PC-9 (cell line): ENCODE measurements at places on chromosomes 13 and 19. TPM values are rescaled to one million over a fixed set of nuclear protein-coding genes. Genes with fewer than 3 reads are reported as not detected.
A peak's percentile ranks its signal among the peaks of the same experiment; 100 is the strongest.

The PSG3 gene
- total RNA-seq, result not detected in 2 replicates

GRCh38 chr19:32692727-32693061 lies 1.1 kb downstream of the NUDT19 start:
- DNase-seq, result no peak

GRCh38 chr13:23859904-23860303 lies 29.3 kb downstream of the MIPEP start:
- no peak for DNase-seq

GRCh38 chr19:43465468-43466120 lies at the start of gene LYPD3:
LYPD3 (minus strand) TSS chr19:43465608; CDS start chr19:43465571, 37 bp downstream.
- DNase-seq, result peak; percentile 94

DNA sequence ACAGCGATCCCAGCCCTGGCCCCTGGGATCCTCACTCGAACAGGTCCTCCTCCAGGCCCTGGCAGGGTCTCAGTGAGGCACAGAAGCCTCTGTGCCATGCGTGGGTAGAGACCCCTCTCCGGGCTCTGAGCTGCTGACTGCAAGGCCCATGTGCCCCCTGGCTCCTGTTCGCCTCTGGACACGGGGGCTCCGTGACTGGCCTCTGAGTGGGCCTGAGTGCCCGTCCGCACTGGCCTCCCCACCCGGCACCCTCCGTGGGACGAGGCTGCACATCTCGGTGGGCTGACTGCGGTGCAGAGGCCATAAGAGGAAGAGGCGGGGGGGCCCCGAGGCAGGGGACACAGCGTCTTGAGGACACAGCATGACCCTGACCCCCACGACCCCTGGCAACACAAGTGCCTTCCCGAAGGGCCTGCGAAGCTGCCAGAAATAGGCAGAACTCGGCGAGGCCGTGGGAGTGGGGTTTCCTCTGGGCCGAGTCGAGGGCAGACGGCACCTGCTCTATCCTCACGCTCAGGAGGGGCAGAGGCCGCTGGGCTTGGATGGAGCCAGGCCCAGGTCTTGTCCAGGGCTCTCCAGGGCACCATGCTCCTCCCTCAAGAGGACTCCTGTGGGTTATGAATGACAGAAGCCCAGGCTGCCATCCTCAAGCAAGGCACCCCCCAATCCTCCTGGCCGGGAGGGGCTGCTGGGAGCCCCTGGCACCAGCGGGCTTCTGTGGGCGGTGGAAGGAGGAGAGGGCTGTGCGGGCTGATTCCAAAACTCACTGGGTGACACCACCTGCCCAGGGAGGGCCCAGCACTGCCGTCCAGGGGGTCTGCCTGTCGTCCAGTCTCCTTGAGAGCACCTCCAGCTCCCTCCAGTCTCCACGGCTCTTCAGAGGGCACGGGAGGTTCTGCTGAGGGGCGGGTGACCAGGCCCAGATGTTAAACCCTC lies 52.6 kb downstream of the RASA3 start:
- no peak for DNase-seq

GRCh38 chr13:40060296-40061007 lies 405.0 kb downstream of the COG6 start:
- DNase-seq, result no peak

The SMIM17 gene
- total RNA-seq, result 0.33 TPM in 1 of 2 replicates, not detected in the other
